ENCODE measurements at places on chromosomes 2 and 18.

GRCh38 chr2:201769666-201770373 lies 10.9 kb downstream of the ALS2 start:
- no peak for DNase-seq

GRCh38 chr18:34928088-34928753 lies 113.0 kb upstream of the MAPRE2 start:
- DNase-seq: no peak

- DNase-seq: no peak
Measured at GRCh38 chr18:49100226-49100968, 149.6 kb upstream of the SMAD7 start.

- no peak for DNase-seq
Measured at GRCh38 chr2:228901531-228901930, 369.6 kb downstream of the PID1 start.

DNA sequence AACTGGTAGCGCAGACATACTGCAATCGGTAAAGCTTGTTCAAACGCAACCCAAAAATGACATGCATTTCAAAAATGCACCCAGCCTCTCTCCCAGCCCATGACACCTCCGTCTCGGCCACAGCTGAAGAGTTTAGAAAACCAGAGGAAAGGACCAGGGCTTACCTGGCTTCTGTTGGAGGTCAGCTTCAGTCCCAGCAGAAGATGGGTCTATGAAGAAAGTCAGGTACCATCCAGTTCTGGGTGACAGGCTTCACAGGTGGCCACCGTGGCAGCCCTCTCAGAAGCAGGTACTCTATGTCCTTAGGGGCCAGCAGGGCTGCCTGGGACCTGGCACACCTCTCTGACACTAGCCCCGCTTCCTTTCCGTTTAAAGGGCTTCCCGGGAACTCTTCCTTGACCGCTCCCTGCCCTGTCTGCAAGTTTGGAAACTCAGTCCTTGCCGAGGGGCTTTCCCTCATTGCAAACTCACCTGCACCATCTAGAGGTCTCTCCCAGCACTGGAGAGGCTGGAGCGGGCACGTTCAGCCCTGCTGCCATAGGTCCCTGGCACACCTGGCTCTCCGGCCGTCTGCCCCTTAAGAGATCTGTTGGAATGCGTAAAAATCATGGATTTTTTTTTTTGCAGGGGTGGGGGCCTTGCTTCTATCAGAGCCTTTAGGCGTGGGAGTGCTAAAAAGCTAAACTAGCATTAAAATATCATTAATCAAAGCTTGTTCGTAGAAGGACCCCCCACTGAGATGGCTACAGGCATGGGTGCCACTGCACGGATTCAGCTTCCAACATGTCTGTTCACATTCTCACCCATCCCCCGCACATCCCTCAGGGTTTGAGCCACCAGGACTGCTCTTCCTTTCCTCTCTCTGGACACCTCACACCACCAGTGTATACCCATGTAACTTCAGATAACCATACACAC lies at the start of gene EDAR:
EDAR (minus strand) TSS at position 425 of the 918 bp plus-strand sequence. CDS start 58,206 bp downstream, outside the sequence.
- peak; percentile 27 for DNase-seq

GRCh38 chr2:40554665-40555294 lies 102.9 kb upstream of the SLC8A1 start:
- DNase-seq: no peak

GRCh38 chr2:71894261-71894660 lies 253.4 kb downstream of the CYP26B1 start:
- no peak for DNase-seq

DNA sequence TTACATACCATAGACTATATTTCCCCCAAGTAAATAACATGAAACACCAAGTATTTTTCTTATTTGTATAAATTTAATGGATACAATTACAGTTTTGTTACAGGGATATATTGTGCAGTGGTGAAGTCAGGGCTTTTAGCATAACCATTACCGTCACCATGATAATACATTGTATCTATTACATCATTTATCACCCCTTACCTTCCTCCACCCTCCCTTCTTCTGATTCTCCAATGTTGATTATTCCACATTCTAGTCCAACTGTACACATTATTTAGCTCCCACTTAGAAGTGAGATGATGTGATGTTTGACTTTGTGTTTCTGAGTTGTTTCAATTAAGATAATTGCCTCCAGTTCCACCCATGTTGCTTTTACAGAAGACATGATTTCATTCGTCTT lies 35.2 kb upstream of the NETO1 start:
- DNase-seq: no peak

DNA sequence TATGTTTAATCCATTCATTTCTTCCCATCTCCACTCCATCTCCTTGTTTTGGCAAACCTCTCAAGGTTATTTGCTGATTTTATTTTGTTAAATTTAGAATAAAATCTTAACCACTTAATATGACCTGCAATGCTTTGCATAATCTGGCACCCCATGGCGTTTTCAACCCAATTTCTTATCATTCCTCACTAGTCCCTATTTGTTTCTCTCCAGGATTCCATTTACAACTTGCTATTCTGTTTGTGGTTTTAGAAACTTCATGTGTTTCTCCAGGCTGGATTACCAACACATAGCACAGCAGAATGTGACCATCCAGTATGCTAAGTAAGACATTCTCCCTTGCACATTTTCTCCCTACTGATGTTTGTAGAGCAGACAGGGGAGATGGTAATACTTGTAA lies 749.2 kb upstream of the FSHR start:
- no peak for DNase-seq

Data from stimulated activated CD4-positive, alpha-beta T cell treated with anti-CD3 and anti-CD28 coated beads, Interleukin-15, amount 100 ng/mL, for 1 hour (primary cell).